ENCODE measurements at places on chromosomes 2 and 18.

GRCh38 chr2:197784956-197785941, at the start of gene BOLL:
TSS of gene BOLL (minus strand) at chr2:197785319. CDS start at chr2:197781850, 3,469 bp downstream.
- no peak for DNase-seq

DNA sequence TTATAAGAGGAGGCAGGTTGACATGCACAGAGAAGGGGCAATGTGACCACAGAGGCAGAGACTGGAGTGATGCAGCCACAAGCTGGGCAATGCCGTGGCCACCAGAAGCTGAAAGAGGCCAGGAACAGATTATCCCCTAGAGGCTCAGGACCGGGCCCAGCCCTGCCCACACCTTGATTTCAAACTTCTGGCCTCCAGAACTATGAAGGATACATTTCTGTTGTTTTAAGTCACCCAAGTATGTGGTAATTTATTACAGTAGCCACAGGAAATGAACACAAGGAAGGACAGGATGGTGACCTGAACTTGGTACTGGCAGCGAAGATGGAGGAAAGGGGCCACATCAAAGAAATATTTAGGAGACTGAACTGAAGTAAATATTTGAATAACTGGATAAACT, 66.8 kb upstream of the RIOK3 start:
- DNase-seq, result no peak

GRCh38 chr2:28929581-28929980, 35.1 kb downstream of the WDR43 start:
- no peak for DNase-seq

DNA sequence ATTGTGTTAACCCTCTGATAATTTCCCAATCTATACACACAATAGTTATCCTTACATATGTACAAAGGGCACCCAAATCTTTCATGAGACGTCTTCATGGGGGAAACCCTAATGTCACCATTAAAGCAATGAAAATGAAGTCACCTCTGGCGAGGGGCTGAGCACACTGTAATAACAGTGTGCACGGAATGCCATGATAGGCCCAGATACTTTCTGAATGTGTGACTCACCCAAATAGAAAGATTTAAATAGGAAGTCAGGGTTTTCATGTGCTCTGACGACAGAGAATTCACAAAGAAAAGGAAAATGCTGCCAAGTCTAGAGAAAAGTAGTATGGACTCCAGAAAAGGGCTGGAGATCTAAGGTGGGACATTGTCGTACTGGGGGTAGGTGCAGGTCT, 128.3 kb downstream of the SATB2 start:
- DNase-seq, result no peak

DNA sequence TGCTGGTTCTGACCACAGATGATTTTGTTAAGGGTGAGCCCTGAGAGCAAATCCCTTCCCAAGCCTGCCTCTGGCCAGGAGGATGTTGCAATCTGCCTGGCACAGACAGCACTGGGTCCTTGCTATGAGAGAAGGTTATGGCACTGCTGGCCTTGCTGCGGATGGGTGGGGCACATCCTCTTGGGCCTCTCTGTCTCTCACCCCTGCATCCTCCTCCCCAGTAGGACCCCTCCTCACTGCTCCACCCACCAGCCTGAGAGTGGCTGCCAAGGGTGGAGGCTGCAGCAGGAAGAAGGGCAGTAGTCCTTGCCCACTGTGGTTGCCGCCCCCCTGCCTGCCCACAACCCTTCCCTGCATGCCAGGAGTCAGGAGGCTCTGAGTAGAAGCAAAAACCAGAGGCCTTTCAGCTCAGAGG, 180.9 kb downstream of the ZBTB7C start:
- DNase-seq, result no peak

DNA sequence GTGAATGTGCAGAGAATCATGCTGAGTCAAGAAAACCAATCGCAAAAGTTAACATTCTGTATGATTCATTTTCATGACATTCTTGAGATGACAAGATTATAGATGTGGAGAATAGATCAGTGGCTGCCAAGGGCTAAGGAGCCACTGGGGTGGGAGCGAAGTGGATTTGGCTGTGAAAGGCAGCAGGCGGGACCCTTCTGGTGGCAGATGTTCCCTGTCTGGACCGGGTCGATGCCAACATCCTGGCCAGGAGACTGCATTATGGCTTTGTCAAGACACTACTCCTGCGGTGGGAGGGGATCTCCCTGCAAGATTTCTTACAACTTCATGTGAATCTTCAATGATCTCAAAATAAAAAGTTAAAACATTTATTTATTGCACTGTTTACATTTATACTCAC, 427.9 kb downstream of the GALR1 start:
- no peak for DNase-seq

- no peak for DNase-seq
Measured at GRCh38 chr18:13308369-13308768, 89.8 kb downstream of the LDLRAD4 start.

- DNase-seq, result no peak
Measured at GRCh38 chr18:31772699-31773098, 12.0 kb upstream of the SLC25A52 start.

DNA sequence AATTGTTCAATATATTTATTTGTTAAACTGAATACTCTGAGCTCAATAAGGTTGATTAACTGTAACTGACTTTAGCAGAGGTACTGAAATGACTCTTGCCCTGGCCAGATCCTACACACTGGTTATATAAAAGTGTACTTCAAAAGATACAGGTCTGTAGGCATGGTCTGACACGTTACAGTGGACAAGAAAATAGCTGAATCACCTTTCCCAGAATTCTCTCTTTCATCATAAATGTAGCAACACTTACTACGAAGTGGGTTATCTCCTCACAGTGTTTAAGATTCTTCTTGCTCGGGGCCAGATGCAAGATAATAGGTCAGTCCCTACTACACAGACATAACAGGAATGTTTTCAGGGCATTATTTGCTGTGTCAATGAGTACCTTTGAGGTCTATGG, 107.0 kb upstream of the ZC3H15 start:
- no peak for DNase-seq

DNA sequence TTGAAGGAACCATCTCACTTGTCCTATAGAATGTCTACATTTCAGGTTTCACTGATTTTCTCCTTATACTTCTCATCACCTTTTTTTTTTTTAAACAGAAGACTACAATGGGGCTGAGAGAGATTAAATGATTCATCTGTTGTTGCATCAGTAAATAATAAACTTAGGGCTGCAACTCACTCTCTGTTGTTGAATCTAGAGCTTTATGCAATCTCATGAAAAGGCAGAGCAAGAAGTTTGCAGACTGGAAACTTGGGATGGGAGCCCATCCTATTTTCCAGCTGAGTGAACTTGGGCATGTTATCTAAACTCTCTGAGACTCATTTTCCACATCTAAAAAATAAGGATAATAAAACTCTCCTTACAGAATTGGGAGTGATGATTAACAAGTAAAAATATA, 58.4 kb downstream of the PDE1A start:
- DNase-seq, result no peak

DNA sequence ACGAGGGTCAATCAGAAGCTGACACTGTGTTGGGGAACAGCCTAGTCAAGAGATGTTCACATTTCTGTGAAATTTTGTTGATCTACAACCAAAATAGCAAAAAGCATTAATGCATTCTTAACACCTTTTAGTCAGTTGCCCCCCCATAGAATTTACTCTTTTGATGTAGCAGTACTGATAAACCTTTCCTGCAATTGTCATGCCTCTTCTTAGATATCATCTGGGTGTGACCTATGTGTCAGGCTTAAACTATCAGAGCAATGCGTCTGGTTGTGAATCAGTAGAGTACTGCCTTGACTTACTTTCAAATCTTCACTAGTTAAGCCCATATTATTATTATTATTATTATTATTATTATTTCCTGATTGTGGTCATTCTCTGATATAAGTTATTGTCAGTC, 61.9 kb downstream of the GREB1L start:
- no peak for DNase-seq

GRCh38 chr2:49028101-49028500, 126.2 kb downstream of the FSHR start:
- DNase-seq, result no peak

DNA sequence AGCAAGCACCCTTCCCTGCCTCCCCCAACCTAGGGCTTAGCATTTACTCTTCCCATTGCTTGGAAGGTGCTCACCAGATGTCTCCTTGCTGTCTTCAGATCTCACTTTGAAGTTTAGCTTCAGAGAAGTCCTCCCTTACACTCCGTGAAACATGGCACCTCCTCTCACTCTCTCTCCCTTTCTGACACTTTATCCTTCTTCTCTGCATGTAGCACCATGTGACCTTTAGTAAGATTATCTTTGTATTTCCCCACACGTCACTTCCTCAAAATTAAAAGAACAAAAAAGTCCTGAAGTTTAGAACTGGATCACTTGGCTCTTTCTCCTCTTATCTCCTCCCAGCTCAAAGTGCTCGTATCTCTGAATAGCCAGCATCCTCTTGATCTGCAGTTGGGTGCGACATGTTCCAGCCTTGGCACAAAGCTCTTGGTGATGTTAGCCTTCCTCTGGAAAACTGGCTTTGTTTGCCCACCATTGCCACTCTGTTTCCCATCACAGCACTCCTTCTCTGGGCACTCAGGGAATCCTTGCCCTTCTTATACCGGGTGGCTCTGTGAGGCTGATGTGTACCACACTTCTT, 40.6 kb upstream of the EPAS1 start:
- DNase-seq, result no peak
